ENCODE measurements at places on chromosomes 7 and 10.

DNA sequence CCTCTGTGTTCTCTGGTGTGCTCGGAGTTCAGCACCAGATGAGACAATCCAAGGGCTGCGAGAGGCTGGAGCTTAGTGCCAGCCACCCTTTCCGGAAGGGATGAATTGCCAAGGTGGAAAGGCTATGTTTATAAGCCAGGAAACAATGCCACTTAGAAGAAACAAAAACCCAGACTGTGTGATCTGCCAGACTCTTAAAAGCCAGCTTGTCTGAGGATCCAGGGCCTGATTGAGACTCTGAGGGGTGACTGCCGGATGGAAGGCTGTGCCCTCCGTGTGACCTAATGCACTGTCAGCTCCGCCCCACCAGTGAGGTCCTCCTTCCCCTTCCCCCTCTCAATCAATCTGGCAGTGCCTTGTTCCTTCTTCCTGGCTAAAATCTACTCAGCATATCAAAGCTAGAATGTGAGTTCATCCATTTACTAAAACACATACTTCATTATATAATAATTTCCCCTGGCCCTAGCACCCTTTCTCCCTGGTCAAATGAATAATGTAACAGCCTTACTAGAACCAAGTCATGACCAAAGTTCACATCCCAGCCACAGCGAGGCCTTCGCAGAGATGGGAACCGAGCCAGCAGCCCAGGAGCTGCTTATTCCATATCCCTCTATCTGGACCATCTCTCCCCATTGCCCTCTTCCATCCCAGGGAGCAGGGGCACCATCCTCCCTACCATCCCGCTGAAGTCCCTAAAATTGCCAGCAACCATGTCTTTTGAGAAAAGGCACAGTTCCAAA, 25.5 kb downstream of the FAM107B start:
- DNase-seq: no peak

DNA sequence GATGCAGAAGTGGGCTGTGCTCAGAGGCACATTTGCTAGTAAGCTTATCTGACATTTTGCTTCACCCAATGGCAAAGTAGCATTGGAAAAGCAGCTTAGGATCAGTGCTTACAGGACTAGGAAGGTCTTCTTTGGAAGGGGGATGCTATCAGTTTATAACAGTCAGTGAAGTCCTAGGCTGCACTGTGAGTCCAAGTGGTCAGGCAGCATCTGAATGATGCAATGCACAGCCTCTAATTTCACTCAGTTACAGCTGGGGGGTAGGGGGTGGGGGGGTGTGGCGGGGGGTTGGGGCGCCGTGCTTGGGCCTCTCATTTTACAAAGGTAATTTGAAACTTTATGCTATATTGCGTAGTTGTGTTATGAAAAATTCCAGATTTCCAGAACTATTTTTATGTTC, 652.3 kb upstream of the MGMT start:
- DNase-seq: no peak

DNA sequence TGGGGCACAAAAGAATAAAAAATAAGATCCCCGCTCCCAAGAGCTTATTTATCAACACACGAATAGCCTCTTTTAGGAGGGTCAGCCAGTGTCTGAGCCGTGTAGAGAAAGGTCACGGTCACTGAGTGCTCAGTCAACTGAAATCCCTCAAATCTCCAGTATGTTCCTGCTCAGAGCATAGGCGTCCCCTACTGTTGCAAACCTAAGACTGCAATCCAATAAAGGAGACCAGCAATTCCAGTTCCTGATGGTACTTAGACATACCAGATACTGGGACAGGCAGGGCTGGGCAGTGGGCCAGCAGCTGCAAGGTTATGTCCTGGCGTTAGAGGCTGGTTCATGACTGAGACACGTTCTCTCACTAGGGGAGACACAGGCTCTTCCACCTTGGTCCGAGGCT, 93.6 kb downstream of the CACNB2 start:
- peak; percentile 76 for DNase-seq

- no peak for DNase-seq
Observed at GRCh38 chr10:103589074-103589630, 95.6 kb downstream of the NEURL1 start.

- peak; percentile 99 for DNase-seq
Observed at GRCh38 chr7:130904031-130904757, 170.2 kb upstream of the KLF14 start.

DNA sequence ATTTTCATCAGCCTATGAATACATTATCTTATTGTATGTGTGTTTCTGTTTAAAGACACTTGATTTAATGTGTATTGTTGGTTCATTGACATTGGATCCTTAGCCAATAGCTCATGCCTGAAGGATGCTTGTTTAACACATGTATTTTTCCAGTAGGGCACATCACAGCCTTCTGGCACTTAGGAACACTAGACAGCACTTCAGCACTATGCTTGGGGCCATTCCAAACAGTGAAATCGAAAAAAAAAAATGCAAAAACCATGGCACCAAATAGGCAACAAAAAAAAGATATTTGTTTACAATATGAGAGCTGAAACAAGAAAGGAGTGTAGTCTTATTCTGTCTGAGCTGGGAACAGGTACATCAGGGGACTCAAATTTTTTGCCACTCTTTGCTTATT, 262.8 kb downstream of the SLC25A13 start:
- DNase-seq: no peak

DNA sequence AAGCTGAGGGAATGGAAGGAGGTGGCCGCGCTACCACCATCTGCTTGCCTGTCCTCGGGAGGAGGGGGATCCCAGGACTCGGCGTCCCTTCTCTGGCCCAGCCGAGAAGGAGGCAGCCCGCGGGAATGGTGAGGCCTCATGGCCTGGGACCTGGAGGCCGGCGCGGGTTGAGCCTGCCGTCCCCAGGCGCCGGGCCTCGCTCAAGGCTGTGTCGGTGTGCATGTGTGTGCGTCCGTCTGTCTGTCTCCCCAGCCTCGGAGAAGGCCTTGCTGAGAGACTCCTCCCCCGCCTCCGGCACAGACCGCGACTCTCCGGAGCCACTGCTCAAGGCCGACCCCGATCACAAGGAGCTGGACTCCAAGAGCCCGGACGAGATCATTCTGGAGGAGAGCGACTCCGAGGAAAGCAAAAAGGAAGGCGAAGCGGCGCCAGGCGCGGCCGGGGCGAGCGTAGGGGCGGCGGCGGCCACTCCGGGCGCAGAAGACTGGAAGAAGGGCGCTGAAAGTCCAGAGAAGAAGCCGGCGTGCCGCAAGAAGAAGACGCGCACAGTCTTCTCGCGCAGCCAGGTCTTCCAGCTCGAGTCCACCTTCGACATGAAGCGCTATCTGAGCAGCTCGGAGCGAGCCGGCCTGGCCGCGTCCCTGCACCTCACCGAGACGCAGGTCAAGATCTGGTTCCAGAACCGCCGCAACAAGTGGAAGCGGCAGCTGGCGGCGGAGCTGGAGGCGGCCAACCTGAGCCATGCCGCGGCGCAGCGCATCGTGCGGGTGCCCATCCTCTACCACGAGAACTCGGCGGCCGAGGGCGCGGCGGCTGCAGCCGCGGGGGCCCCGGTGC, 1.3 kb downstream of the HMX3 start:
- no peak for DNase-seq

DNA sequence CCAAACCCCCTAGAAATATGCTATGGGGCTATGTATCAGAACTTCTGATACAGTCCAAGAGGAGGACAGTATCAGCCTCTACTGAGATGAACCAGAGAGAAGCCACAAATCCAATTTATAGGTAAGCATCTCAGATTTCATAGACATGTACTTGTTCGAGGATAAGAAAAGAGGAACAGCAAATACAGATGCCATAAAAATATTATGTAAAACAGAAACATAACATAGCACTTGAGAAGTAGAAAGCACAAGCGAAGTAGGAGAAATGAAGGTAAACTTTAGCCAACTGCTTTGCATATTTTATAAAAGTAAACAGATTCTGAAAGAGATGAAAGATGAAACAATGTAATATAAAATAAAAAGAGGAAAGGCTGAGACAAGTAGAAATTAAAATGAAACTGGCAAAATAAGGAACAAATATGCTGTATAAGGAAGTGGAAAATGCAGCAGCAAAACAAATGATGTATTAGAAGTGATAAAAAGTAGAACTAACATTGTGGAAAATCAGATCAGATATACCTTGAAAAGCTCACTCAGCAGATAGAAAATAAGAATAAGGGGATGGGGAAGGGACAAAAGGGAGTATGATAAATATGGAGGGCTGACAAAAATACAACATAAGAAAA, 135.1 kb downstream of the SKAP2 start:
- no peak for DNase-seq
